Islet precursor cell (in vitro differentiated cells): ENCODE measurements at places on chromosomes 16 and 17.

DNA sequence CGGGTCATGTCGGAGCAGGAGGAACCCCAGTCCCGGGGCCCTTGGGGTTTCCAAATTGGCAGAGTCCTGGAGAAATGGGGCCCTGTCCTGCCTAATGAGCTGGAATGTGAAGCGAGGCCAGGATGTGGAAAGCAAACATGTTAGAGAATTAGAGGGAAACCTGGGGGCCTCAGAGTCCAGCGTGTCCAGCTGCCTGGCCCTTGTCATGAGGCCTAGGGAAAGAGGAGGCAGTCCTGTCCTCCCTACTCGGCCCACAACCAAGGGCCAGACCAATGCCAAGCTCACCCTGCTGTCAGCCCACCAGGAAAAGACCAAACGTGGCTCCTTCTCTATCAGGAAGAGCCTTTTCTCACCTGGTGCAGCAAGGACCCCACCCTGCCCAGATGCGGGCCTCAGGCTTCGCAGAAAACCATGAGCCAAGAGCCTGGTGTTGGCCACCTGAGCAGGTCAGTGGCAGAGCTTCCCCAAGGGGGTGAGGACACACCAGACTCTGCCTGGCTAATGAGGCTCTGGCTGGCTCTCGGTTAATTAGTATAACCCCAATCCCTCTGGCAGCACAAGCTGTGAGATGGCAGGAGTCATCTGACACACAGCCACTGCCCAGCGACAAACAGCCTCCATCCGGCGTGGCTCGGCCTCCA lies 10.1 kb downstream of the TEKT5 start:
- no peak for DNase-seq

- DNase-seq: no peak
Measured at GRCh38 chr17:30807896-30808295, 16.6 kb downstream of the CRLF3 start.

DNA sequence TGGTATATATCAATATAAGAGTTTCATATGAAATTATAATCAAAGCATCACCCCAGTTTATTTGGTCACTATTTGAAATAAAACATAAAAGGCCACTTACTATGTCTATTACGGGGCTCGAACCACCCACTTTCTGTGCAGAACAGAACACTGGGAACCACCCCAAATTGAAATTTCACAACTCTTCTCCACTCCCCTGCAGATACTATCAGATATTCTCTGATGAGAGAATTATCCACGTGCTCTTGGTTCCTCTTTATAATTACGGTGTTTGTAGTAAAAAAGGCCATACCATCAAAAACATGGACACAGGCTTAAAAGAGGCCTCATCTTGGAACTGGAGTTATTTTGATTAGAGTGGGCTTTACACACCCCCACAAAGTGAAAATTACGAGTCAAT lies 82.8 kb downstream of the WDR59 start:
- no peak for DNase-seq

DNA sequence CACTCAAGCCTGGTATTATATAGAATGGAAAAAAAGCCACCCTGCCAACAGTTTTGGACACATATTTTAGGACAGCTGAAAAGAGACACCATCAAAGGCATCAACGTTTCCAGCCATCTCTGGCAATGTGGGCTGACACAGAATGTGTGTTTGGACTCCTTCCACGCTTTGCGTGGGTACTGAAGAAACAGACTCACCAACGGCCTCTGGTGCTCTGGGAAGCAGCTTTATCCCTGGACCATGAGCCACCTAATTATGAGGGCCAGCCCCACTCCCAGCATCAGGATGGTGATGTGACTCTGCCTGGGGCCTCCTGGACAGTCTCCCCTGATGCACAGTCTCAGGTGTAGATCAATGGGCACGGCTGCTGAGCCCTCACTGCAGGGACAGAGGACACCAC lies 27.9 kb downstream of the CCDC57 start:
- no peak for DNase-seq

DNA sequence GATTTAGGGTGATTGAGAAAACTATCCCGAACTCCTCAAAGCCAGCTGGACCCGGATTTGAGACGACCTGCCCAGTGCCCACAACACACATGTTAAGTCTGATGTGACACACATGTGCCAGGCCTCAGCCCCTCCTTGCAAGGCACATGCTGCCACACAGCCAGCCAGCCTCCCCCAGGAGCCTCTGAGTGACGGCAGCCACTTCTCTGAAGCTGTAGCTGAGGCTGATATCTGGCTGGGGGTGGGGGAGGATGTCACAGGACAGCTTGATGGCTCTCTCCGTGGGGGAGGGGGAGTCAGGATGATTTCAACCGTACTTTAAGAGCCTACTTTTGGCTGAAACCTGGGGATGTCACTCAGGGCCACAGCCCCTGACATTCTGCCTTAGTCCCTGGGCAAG lies 40.9 kb downstream of the SRCIN1 start:
- no peak for DNase-seq

DNA sequence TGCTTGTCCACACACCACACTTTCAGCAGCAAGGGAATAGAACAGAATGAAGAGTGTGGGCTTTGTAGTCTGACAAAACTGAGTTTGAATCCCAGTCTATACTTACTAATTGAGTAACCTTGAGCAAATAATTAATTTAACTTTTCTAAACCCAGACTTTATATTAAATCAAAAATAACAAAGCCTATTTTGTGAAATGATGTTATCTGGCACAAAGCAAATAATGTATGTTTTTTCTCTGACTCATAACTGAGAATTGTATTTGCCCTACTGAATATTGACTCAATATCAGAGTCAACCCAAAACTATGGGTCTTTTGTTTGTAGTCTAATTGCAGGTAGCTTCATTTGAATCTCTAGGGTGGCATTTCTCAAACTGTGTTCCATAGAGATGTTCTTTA lies 77.9 kb upstream of the TANC2 start:
- no peak for DNase-seq

- DNase-seq: no peak
Measured at GRCh38 chr17:33127706-33128105, 136.1 kb downstream of the SPACA3 start.

GRCh38 chr16:9713156-9713555 lies 469.1 kb downstream of the GRIN2A start:
- DNase-seq: no peak

- DNase-seq: no peak
Measured at GRCh38 chr16:68292425-68292824, 18.3 kb downstream of the SLC7A6OS start.

- DNase-seq: no peak
Measured at GRCh38 chr17:37429453-37429852, 22.8 kb downstream of the TADA2A start.

GRCh38 chr16:19138601-19139000 lies 24.8 kb downstream of the ITPRIPL2 start:
- no peak for DNase-seq

GRCh38 chr17:76051561-76051960 lies 20.8 kb downstream of the SRP68 start:
- no peak for DNase-seq

- DNase-seq: peak; percentile 69
Measured at GRCh38 chr17:31559584-31560501, 168.4 kb downstream of the RAB11FIP4 start.

DNA sequence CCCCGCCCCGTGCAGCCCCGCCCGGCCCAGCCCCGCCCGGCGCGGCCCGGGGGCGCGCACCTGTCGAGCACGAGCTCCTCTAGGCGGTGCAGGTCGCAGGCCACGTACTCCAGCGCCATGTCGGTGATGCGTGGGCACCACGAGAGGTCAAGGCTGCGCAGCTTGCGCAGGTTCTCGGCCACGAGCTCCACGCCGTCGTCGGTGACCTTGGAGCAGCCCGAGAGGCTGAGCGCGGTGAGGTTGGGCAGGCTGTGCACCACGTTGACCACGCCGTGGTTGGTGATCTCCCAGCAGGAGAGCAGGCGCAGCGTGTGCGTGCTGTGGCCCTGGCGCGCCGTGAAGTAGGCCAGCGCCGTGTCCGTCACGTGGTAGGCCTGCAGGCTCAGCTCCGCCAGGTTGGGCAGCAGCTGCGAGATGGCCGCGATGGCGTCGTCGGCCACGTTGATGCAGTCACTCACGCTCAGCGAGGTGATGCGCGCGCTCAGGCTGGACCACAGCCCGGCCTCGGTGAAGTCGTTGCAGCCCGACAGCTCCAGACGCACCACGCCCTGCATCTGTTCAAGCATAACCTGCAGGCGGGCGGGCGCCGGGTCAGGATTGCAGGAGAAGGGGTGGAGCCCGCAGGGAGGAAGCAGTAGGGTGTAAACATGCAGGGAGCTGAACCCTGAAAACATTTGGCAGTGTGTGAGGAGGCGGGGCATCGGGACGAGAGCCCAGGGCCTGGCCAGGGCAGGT lies 5.3 kb upstream of the WDR24 start:
- no peak for DNase-seq

DNA sequence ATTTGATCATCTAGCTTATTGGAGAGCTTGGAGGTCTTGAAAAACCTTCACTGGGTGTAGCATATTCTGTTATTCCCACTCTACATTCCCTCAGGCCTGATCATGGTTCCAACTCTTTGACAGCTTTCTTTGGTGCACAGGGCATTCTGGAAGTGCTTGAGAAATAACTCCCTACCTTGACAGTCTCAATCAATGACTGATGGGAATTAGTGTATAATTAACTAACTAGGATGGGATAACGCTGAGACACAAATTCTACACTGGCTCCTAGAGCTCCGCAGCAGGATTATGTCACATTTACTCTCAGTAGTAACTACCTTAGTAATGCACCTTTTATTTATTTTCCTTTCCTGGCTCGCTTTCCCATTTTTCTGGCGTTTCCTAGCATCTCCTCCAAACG lies 236.4 kb downstream of the MAP2K6 start:
- no peak for DNase-seq

DNA sequence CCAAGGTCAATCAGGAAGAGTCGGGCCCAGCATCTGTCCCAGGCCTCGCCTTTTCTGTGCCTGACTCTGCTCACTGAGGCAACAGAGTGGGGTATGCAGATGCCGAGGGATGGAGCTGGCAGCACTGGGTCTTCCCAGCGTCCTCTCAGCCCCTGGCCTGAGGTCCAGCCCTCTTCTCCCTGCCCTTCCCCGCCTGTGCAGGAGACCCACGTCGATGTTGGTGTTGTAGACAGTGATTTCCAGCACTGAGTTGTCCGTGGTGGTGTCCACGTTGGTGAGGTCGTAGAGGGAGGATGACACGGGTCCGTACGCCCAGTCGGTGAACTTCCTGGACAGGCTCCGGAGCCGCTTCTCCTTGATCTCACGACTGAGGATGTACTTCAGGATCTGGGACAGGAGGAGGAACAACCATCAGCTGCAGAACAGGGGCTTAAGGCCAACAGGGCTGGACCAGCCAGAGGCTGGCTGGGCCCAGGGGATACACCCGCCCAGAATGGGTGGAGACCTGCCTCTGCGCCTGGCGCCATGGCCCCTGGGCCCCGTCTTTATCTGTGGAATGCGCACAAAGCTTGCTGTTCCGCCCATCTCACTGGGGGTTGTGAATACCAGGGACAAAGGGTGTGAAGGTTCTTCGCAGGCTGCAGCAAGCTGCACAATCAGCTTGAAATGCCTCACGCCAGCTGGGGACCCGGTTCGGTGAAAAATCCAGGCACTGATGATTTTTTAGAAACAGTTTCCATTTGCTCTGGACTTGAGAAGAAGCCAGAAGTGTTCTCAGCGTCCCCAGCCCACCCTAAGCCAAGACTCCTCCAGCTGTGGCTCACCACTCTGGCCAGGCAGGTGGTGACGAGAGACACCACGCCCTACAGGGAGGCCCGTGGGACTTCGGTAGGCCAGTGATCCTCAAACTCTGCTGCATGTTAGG lies 27.5 kb downstream of the TRPV3 start:
- peak; percentile 85 for DNase-seq

- no peak for DNase-seq
Measured at GRCh38 chr17:75371981-75372380, 33.5 kb downstream of the GRB2 start.

DNA sequence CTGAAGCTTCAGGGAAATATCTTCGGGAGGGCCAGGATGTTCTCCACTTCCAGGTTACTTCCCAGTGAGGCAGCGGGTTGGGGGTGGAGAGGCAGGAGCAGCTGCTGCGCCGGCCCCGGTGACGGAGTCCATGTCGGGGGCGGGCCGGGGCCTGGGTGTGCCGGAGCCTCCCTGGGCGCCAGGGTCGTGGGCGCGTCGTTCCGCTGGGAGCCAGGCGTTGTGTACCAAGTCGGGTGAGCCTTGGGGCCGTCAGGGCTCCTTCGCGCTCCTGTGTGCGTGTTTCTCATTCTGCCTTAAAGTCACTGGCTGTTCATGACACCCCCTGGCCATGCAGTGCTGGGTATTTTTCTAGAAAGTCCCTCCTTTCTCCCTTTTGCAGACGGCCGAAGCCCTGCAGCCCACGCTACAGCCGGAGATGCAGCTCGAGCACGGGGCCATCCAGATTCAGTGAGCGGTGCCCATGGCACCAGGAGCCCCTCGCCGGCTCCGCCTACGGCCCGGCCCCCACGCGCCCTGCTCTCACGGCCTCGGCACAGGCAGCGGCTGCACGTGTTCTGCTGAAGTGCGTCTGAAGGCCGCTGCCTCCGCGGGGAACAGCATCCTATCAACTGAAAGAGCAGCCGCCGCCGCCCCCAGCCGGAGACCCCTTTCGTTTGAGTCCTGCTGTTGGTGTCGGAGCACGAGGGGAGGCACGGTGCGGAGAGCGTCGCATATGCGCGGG lies 125.1 kb downstream of the BANP start:
- DNase-seq: no peak

GRCh38 chr16:67181346-67181745 lies 2.4 kb downstream of the MATCAP1 start:
- no peak for DNase-seq

- no peak for DNase-seq
Measured at GRCh38 chr16:22734368-22734767, 79.6 kb upstream of the HS3ST2 start.

DNA sequence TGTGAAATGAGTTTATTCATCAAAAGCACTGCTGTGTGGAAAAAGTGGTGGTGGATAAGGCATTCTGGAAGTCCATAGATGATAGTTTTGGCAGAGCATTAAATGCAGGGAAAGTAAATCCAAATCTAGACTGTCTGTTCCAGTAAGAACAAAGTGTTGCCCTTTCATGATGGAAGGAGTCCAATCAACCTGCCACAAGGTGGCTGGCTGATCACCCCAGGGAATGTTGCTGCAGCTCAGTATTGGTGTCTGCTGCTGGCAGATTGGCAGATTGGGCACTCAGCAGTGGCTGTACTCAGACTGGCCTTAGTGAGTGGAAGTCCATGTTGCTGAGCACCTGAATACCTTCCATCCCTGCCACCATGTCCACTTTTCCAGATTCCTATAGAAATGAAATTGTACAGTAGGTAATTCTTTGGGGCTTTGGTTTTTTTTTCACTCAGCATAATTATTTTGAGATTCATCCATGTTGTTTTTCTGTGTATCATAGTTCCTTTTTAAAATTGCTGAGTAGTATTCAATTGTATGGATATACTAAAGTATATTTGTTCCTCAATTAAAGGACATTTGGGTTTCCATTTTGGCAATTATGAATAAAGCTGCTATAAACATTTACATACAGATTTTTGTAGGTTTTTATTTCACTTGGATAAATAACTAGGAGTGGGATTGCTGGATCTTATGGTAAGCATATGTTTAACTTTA lies 14.3 kb downstream of the DYNLL2 start:
- DNase-seq: peak; percentile 46

GRCh38 chr16:27258241-27258734 lies 10.3 kb downstream of the NSMCE1 start:
- DNase-seq: peak; percentile 76
